Endothelial cell (in vitro differentiated cells): ENCODE measurements at places on chromosomes 7 and 10. TPM values are rescaled to one million over a fixed set of nuclear protein-coding genes. Genes with fewer than 3 reads are reported as not detected.

DNA sequence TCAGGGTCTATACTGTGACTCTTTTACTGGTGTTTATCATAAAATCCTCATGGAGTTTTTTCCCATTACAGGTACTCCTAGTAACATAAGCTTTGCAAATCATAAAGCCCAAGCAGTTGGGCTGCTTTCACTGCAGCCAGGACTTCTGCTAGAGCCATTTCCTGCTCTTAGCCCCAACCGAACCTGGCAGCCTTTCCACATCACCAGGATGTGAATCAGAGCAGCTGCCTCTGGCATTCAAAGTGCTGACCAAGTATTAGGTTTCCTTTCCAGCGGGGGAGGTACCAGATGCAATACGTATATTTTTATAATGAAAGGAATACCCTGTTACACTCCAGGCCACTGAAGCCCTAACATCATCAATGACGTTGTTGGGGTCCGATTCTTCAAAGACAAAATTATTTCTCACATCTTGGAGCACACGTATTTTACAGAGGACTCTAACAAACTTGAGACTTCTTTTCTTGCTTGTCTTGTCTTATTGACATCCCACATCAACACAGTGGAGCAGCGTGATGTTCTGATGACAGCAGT, 3.6 kb upstream of the HTR5A start:
- DNase-seq: peak; percentile 22

DNA sequence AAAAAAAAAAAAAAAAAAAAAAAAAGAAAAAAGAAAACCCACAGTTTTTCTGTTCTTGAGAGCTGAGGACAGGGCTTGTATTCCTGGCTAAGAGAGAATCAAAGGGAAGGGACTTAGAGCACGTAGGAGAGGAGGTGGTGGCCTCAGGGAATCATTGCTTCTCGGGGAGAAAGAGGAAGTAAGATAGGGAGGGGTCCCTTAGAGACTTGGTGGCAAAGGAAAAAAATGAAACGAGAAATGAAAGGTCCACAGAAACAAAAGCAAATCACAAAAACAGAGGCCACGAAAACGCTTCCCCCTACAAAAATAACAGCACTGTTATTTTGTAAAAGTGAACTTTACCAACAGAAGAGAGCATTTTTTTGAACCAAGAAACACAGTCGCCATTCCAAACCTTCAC, 323.1 kb upstream of the GALNT17 start:
- no peak for DNase-seq

- no peak for DNase-seq
Measured at GRCh38 chr10:29056729-29057128, 232.1 kb upstream of the LYZL1 start.

GRCh38 chr10:87723500-87723899, 63.8 kb downstream of the PAPSS2 start:
- DNase-seq: no peak

DNA sequence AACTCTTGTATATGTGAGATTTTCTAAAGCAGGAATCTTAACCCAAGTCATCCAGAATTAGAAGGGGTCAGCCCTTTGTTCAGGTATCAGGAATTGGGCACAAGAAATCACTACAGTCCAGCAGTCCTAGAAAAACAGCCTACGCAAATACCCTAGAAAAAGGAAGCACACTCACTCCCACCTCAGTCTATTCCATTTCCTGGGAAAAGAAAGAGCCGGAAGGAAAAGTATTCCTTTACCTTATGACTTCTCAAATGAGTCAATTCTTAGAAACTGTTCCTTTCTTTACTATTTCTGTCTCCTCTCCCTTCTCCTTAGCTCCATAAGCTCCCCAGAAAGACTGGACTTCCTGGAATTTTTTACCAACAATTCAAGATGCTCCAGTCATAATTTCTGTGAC, 62.7 kb downstream of the DNAJC12 start:
- no peak for DNase-seq

DNA sequence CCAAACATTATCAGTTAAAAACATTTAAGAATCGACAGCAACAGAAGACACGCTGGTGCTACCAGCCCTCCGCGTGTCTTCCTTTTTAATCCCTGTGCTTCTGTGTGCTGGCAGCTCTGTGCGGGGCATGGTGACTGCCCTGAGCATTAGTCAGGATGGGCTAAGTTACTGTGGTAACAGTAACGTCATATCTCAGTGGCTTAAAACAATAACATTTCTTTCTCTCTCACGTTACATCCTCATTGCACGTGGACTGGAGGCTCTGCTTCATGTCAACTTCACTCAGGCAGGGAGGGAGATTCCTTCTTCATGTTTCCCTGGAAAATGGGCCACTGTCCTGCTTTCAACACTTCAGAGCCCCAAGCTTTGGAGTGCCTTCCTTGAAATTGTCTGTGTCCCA, 378.5 kb downstream of the CCSER2 start:
- no peak for DNase-seq

DNA sequence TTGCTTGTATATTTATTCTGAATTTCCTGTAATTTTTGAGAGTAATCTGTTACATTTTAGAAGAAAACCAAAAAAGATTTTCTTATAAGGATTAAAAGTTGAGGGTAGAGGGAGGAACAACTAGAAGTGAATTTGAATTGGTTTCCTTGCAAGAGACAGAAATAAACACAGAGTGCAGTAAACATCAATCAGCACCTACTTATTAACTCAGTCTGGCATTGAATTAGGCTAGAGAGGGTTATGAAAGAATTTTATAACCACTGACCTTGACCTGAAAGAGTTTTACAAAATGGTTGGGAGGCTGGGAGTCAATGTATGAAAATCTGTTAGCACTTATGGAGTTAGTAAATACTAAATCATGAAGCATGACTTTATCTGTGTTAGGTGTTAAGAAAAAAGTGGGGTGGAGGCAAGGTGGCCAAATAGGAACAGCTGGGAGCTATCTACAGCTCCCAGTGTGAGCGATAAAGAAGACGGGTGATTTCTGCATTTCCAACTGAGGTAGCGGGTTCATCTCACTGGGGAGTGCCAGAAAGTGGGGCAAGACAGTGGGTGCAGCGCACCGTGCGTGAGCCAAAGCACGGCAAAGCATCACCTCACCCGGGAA, 106.5 kb downstream of the PDE1C start:
- no peak for DNase-seq

- DNase-seq: no peak
Measured at GRCh38 chr7:139382439-139382838, 22.7 kb downstream of the LUC7L2 start.

DNA sequence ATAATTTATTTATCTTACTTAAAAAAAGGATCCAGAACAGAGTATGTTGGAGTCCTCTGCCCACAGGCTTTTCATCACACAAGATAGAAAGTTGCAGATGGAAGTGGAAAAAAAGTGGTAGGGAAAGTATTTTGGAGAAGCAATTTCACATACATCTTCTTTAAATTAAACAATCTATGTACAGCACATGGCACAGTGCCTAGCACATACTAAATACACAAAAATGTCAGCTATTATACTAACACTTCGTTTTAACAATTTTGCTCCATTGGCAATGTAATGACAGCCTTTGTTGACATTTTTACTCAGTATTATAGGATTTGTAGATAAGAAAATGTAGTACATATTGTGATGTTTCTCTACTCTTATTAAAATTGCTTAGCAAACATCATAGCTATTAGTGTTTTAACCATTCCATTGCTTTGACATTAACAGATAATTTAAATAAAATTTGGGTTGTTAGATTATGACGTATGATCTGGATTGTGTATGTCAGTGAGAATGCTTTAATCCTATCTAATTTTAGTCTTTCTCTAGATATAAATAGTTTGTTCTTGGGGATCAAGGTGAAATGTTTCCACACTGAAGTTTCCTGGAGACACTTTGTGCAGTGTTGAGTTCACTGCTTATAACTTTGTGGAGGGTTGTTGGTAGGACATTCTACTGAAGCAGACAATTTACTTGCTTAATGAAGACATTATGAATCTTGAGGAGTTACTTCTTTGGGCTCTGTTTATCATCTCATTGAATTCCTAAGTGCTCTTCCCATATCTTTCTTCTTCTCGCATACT, 202.8 kb upstream of the DKK1 start:
- DNase-seq: no peak

- DNase-seq: no peak
Measured at GRCh38 chr7:95398155-95398940, 2.2 kb upstream of the PON3 start.

DNA sequence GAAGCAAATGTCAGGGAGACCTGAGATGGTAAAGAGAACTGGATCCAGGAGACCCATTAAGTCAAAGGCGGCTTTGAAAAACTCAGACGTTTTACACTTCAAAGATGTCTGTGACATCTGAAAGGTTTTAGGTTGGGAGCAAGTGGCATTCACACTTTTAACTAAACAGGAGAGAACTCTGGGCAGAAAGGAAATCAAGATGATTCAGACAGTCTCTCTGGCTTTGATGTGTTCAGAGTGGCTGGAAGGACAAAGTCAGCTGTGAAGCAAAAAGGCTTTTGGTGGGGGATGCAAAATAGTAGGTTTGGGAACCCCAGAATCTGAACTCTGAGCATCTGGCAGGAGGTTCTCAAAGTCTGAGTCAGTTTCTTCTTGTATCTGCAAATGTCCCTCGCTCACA, 66.6 kb downstream of the PRKCQ start:
- no peak for DNase-seq

DNA sequence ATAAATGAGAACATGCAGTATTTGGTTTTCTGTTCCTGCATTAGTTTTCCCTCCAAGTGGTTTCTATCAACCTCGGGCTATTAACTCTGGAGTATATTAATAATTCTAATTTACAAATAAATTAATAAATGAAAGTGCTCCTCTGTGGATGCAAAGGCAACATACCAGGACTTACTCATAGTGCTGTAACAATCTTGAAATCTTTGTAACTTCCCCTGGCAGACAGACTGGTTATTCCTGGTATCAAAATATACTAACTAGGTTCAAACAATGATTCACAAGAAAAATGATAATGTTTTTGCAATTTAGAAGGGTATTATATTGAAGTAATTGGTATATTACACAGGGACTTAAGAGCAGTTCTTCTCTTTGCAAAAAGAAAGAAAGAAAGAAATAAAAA, 177.2 kb downstream of the FANK1 start:
- DNase-seq: no peak

DNA sequence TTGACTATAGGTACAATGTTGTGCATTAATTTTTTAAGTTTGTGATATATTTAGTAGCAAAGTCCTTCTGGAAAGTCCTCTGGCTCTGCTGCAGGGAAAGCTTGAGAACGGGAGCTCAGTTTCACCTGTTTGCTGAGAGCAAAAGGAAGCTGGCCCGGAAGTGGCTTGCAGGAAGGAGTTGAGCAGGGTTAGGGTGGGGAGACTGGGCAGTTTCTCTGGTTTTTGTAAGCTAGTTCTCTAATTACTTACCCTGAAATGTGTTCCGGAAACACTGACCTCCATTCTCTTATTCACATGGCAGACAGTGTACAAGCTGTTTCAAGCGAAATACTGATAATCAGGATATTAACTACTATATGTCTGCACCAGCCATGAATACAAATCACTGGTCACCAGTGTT, 22.3 kb downstream of the MAP3K8 start:
- DNase-seq: no peak

GRCh38 chr10:130769146-130770017, 542.1 kb downstream of the TCERG1L start:
- no peak for DNase-seq

DNA sequence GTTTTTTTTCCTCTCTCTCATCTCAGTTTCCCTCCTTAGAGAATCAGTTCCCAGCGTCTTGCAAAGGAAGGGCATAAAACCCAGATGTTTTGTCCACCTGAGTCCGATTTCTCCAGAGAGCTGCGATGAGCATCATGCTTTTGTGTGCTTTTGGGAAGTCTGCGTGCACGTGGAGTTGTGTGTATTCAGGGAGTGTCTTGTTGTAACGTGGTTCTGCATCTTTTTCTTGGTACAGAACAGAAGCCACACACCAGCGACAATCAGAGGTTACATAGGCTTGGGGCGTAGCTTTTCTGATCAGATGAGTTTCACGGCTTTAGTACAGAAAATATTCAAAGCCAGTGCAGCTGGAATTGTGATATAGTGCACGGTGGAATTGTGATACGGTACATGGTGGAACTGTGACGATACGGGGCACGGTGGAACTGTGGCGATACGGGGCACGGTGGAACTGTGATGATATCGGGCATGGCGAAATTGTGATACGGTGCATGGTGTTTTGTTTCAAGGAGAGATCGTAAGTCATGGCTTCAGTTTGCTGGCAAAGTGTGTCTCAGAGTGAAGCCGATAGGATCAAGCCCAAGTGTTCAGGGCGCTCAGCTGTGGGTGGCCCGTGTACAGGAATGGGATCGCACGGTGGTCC, 32.8 kb downstream of the FOXK1 start:
- no peak for DNase-seq

GRCh38 chr7:5750031-5750653, 31.3 kb downstream of the RNF216 start:
- no peak for DNase-seq

GRCh38 chr10:104045151-104046089, 40.3 kb downstream of the COL17A1 start:
- peak; percentile 67 for DNase-seq

GRCh38 chr10:95394161-95394880, 103.5 kb upstream of the PDLIM1 start:
- DNase-seq: no peak

- no peak for DNase-seq
Measured at GRCh38 chr7:108096996-108097395, 33.2 kb downstream of the LAMB4 start.

DNA sequence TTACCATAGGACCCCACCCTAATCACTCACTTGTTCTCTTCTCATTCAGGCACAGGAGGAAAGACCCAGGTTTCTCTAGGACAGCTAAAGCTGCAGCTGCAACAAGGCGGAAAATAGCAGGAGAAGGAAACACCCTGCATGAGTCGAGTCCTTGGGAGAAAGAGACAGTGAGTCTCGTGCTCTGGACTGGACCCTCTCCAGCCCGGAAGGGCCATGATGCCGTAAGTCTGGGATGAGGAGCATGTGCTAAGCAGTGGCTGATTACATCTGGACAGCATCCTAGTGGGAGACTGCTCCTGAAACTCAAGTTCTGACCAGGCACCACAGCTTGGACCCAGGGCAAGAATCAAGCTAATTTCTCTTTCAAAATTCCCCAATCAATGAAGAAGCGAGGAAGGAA, 39.4 kb downstream of the FBXW4 start:
- DNase-seq: no peak

The GNGT1 gene
- not detected for total RNA-seq

The AS3MT gene
- 1.4 TPM for total RNA-seq

The FGL2 gene
- not detected for total RNA-seq

The BTBD16 gene
- total RNA-seq: 0.23 TPM

The TNRC18 gene
- 91.8 TPM for total RNA-seq

The COL17A1 gene
- total RNA-seq: 4.2 TPM

The PRR15 gene
- 2.9 TPM for total RNA-seq

The EMX2 gene
- not detected for total RNA-seq

The STAG3 gene
- 1.9 TPM for total RNA-seq

The NEUROG3 gene
- total RNA-seq: not detected

The OR6B1 gene
- not detected for total RNA-seq

The DPYSL4 gene
- total RNA-seq: 15.0 TPM

The ABCB8 gene
- total RNA-seq: 17.4 TPM

The PRLHR gene
- not detected for total RNA-seq

The NPY4R2 gene
- not detected for total RNA-seq

The PDK4 gene
- total RNA-seq: 0.23 TPM

The OR2A7 gene
- total RNA-seq: 2.6 TPM
